ENCODE measurements at places on chromosomes 16 and 17.

DNA sequence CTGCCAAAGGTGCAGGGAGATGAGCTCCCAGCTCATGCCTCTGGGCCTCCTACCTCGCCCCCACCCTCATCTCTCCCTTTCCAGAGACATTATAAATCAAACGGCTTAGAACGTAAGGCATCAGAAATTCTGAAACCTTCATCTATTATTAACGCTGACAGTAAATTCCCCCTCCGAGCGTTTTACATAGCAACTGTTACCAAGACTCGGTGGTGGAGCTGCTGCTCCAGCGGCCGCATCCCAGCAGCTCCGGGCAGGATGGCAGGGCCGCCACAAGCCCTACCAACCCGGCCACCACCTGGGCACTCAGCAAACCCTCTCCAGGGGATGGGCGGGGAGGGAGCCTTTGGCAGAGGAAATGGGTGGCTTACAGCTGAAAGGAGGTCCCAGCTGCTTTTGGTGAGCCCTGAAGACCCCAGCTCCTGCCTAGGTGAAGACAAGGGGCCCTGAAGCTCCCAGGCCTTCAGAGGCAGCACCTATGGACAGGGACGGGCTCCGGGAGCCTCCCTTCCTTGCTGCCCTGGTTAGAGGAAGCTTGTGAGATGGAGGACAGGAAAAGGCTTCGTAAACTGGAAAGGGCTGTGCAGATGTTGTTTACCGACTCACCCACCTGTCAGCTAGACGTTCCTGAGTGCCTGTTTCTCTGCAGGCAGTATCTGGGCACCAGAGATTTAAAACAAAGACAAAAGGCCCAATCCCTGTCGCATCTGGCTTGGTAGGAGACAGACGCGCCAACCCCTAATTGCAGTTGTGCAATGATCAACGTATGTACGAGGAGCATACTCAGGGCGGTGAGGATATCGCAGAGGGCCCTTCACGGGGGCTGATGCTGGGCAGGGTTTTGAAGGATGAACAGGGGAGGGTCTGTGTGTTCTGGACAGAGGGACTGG, 76.9 kb downstream of the RAI1 start:
- DNase-seq = no peak

- DNase-seq = no peak
Measured at GRCh38 chr17:6667516-6667915, 16.0 kb downstream of the C17orf100 start.

DNA sequence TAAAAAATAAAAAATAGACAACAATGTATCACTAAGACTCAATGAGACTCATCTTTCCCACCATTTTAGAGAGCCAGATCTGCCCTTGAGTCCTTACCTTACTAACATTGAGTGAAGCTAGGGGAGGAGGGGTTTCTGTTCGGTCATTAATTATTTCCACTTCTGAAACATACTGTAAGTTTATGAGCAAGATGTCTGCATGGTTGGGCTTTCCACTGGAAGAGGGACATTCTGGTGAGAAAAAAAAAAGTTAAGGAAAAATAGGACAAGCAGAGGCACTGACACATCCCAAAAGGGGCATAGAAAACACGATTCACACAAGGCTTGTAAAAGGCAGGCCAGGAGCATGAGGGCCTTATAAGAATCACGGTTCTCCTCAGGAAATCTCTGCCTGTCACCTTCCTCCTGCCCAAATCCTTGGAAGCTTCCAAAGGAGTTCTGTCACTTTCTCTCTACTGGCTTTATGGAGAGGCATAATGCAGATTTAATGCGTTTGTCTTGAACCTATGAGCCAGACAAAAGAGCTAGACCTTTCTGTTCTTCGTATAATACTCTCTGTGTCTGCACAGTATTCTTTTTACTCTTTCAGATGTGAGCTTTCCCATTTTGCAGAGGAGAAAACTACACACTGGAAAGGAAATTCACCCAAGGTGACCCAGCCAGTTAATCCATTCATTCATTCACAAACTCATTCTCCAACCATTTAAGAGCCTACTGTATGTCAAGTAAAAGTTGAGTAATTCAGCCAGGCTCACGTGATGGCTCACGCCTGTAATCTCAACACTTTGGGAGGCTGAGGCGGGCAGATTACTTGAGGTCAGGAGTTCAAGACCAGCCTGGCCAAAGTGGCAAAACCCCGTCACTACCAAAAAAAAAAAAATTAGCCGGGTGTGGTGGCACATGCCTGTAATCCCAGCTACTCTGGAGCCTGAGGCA, 2.5 kb downstream of the LSM12 start:
- DNase-seq = no peak

GRCh38 chr17:73748508-73748907, 104.3 kb upstream of the SDK2 start:
- DNase-seq = no peak

GRCh38 chr16:1206786-1207185, 18.3 kb downstream of the TPSG1 start:
- no peak for DNase-seq

DNA sequence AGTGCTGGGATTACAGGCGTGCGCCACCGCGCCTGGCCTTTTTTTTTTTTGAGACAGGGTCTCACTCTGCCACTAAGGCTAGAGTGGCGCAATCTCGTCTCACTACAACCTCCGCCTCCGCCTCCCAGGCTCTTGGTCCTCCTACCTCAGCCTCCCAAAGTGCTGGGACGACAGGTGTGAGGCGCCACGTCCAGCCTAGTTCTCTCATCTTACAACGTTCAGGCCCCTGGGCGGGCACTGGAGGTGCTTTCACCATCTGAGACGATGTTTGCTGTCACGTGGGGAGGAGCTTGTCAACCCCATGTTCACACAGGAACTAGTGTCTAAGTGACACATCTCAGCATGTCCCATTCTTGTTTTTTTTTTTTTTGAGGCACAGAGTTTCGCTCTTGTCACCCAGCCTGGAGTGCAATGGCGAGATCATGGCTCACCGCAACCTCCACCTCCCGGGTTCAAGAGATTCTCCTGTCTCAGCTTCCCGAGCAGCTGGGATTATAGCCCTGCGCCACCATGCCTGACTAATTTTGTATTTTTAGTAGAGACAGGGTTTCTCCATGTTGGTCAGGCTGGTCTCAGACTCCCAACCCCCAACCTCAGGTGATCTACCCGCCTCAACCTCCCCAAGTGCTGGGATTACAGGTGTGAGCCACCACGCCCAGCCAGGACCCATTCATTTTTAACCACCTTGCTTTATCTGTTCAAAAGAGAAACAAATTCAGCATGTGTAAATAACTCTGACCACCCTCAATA, 5.2 kb upstream of the FANCA start:
- DNase-seq = peak; percentile 81

GRCh38 chr17:80126449-80126715, 20.5 kb downstream of the EIF4A3 start:
- DNase-seq = no peak

DNA sequence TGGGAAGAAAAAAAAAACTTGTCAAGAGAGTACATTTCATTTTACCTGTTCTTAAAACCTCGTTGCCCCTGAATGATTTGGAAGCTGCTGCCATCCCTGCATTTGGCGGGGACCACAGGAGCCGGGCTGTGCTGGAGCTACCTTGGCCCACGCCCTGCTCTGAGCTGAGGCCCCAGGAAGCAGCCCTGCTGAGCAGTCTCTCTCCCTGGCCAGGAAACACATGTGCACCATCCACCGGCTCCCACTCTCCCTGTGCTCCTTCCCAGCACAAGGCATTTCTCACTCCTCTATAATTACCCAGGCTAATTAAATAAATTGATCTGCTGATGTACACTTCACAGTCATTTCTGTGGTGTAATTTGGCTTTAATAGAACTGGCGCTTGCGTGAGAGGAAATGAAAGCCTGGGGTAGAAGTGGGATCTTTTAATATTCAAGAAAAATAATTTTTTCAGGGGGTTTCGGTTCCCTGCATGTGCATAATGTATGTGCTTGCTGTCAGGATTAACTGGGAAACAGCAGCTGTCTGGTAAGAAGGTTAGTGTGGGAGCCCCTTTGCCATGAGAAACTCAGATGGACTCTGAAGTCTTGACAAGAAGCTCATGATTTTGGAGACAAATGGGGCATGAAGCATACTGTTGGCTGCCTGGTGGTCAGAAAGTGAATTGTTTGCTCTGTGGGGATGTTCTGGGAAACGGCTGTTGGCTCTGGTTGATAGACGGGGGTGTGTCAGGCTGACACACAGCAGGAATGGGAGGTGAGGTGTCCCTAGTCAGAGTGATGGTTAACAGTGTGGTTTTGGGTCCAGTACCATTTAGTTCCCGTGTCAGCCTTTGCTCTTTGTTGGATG, 252.3 kb upstream of the EEF2KMT start:
- no peak for DNase-seq

GRCh38 chr16:15961060-15961511, 11.7 kb downstream of the ABCC1 start:
- no peak for DNase-seq

DNA sequence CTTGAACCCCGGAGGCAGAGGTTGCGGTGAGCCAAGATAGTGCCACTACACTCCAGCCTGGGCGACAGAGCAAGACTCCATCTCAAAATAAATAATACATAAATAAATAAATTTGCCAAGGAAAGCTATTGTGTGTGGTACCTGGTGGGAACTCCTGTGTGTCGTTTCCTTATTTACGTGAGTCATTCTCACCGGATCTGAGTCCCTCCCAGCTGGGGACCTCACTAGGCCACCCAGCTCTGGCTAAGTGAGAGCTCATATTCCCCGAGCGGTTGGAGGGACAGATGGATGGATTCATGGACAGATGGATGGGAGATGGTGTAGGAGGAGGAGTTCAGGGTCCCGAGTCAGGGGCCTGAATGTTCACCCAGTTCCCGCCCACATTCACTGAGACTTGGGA, 22.9 kb upstream of the C1QL1 start:
- DNase-seq = no peak

- DNase-seq = peak; percentile 36
Measured at GRCh38 chr16:81483064-81483969, 38.7 kb downstream of the CMIP start.

DNA sequence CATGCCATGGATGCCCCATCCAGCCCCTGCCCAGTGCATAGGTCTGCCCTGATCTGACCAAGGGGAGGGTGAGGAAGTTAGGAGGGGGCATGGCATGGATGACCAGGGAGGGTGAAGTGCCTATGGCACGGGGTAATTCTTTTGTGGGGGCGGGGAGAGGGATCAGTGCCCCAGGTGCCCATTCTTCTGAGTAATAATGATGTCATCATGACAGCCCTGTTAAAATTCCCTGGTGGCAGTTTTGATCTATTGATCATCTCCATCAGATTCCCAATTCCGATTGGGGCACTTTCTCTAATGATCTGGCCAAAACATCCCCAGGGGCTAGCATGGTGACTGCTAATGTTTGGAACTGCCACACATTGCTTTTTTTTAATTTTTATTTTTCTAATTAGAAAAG, 392.2 kb downstream of the UTP18 start:
- no peak for DNase-seq

DNA sequence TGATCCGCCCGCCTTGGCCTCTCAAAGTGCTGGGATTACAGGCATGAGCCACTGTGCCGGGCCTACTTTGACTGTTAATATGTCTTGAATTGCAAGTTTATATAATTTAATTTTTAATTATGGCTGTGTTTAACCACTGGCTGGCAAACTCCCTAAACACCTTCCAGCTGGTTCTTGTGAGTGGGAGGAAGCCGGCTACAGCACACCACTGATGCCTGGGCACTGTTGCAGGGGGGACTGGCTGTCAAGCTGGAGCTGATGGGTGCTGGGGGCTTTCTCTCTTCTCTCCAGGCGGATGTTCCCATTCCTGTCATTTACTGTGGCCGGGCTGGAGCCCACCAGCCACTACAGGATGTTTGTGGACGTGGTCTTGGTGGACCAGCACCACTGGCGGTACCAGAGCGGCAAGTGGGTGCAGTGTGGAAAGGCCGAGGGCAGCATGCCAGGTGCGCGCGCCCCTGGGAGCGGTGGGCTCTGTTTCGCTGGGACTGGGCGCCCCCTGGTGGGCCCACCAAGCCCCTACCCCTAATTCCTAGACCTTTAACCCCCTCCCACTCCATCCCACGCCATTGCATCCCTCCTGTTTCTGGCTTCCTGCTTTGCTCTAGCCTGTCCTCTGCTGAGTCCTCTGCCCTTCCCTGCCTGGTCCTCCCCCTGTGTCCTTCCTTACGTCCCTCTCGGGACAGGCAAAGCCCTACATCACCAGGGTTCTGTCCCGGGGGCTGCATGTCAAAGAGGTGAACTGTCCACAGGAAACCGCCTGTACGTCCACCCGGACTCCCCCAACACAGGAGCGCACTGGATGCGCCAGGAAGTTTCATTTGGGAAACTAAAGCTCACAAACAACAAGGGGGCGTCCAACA, 9.5 kb downstream of the TBX21 start:
- DNase-seq = peak; percentile 35

DNA sequence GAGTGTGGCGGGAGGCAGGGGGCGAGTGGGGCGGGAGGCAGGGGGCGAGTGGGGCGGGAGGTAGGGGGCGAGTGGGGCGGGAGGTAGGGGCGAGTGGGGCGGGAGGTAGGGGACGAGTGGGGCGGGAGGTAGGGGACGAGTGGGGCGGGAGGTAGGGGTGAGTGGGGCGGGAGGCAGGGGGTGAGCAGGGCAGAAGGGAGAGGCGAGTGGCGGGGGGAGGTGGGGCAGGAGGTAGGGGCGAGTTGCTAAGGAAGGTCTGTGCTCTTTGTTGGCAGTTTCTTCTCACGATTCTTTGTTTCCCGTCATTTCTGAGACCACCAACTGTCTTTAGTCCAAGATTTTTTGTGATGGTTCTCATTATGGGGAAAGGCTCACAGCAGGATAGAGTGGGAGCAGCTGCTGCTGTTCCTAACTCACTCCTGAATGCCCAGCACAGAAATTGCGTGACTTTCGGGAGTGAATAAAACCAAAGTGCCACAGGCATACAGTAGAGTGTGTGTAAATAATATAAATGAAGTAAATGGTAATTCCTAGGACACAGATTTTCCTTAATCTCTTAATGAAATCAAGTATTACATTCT, 44.7 kb downstream of the COG7 start:
- no peak for DNase-seq

GRCh38 chr17:44673893-44674292, 15.7 kb downstream of the CCDC43 start:
- DNase-seq = no peak

DNA sequence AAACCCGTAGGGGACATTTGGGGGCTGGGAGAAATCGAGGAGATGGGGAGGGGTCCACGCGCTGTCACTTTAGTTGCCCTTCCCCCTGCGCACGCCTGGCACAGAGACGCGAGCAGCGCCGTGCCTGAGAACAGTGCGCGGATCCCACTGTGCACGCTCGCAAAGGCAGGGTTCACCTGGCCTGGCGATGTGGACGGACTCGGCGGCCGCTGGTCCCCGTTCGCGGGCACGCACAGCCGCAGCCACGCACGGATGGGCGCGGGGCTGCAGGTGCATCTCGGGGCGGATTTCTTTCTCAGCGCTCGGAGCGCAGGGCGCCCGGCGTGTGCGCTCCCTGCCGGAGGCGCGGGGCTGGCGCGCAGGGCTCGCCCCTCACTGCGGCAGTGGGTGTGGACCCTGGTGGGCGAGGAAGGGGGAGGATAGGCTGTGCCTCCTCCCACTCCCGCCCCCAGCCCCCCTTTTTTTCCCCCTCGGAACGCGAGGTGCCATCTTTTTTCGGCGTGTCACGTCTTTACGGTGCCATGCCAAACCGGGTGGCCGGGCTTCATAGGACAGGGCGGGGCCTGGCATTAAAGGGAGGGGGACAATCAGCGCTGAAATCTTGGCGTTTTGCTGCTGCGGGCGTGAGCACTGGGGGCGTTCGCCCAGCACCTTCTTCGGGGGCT, 1.1 kb downstream of the MAPT start:
- DNase-seq = no peak

- no peak for DNase-seq
Measured at GRCh38 chr17:49964769-49965523, 4.0 kb upstream of the DLX4 start.

GRCh38 chr17:50354776-50355175, 8.8 kb downstream of the XYLT2 start:
- no peak for DNase-seq

GRCh38 chr16:57786632-57787518, 15.4 kb downstream of the KIFC3 start:
- no peak for DNase-seq

Measured in HepG2 (cell line).